ENCODE measurements at places on chromosomes 3 and 15. TPM values are rescaled to one million over a fixed set of nuclear protein-coding genes. Genes with fewer than 3 reads are reported as not detected.
A peak's percentile ranks its signal among the peaks of the same experiment; 100 is the strongest.

The CLSTN2 gene
- total RNA-seq = 1.1 TPM

The SH2D7 gene
- not detected for total RNA-seq

The ISL2 gene
- total RNA-seq = 0.17 TPM

The GOLGA8T gene
- total RNA-seq = not detected

The IL16 gene
- total RNA-seq = 22.0 TPM

The TAGLN3 gene
- total RNA-seq = not detected

- no peaks in the 10 kb centered on the region for H3K4me1 ChIP-seq
- H3K36me3 ChIP-seq = no peaks in the 10 kb centered on the region
- no peaks in the 10 kb centered on the region for H3K27me3 ChIP-seq
- no peak overlapping the region for H3K27ac ChIP-seq
- no peak overlapping the region for H3K4me3 ChIP-seq
These were observed 28.1 kb upstream of the REC114 start for GRCh38 chr15:73414876-73415275.

DNA sequence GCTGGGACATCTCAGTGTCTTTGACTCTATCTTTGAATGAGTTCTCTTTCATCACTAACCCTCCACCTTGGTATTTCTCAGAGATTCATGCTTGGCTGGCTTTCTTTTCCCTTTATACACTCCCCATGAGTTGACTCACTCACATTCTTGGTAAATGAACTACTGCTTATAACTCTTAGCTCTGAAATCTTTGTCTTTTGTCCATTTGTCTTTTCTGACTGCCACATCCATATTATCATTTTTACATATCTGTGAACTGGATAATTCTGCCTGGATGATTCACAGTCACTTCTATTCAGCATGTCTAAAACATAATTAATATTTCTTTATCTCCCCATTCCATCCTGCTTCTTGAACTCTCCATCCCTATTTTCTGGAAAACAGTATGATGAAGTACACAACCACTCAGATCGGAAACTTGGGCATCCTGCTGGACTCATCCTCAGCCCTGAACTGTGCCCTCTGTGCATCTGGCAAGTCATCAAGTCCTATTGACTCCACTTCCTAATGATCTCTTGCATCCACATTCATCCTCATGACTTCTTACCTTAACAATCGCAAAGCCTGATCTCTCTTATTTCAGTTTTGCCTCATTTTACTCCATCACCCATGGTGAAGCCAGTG lies 66.9 kb downstream of the KCNAB1 start:
- H3K4me1 ChIP-seq = no peaks in the 10 kb centered on the region
- H3K4me3 ChIP-seq = no peak overlapping the region
- no peaks in the 10 kb centered on the region for H3K36me3 ChIP-seq
- no peaks in the 10 kb centered on the region for H3K27me3 ChIP-seq
- no peak overlapping the region for H3K27ac ChIP-seq

DNA sequence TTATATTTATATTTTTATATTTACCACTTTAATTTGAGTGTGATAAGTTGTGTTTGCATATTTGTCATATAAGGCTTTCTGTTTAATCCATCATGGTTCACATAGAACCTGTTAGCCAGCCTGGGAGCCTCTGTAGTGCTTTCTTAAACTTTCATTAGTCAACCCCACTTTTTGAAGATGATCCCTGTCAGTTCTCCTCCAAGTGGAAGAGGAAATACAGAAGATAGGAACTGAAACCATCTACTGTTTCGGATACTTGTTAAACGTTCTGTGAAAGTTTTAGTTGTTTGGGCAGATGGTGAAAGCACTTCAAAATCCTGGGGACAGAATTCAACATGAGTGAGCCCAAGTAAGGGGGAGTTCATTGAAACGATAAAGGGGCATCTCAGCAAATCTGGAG lies 4.6 kb upstream of the SAMMSON start:
- H3K27me3 ChIP-seq = no peaks in the 10 kb centered on the region
- H3K27ac ChIP-seq = no peak overlapping the region
- no peaks in the 10 kb centered on the region for H3K36me3 ChIP-seq

DNA sequence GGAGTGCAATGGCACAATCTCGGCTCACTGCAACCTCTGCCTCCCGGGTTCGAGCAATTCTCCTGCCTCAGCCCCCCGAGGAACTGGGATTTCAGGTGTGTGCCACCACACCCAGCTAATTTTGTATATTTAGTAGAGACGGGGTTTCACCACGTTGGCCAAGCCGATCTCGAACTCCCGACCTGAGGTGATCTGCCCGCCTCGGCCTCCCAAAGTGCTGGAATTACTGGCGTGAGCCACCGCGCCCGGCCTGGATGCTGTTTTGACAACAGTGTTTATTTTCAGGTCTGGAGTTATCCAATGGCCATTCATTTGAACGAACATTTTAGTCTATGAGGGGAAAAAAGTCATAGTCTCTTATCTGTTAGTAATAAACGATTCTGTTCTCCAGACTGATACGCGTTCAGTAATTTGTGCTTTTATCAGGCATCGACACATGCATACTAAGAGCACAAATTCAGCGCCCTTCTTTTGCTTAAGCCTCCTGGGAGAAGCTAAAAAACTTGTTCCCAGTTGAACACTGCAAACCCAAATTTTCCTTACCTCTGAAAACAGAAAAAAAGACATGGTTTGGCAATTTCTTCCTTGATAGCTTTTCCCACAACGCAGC lies 1.3 kb downstream of the B3GALNT1 start:
- peaks cover 12% of the 10 kb centered on the region for H3K27me3 ChIP-seq
- peak overlapping the region; percentile 70 for H3K27ac ChIP-seq
- peaks cover 13% of the 10 kb centered on the region for H3K4me1 ChIP-seq
- H3K36me3 ChIP-seq = no peaks in the 10 kb centered on the region
- peak overlapping the region; percentile 73 for H3K4me3 ChIP-seq

DNA sequence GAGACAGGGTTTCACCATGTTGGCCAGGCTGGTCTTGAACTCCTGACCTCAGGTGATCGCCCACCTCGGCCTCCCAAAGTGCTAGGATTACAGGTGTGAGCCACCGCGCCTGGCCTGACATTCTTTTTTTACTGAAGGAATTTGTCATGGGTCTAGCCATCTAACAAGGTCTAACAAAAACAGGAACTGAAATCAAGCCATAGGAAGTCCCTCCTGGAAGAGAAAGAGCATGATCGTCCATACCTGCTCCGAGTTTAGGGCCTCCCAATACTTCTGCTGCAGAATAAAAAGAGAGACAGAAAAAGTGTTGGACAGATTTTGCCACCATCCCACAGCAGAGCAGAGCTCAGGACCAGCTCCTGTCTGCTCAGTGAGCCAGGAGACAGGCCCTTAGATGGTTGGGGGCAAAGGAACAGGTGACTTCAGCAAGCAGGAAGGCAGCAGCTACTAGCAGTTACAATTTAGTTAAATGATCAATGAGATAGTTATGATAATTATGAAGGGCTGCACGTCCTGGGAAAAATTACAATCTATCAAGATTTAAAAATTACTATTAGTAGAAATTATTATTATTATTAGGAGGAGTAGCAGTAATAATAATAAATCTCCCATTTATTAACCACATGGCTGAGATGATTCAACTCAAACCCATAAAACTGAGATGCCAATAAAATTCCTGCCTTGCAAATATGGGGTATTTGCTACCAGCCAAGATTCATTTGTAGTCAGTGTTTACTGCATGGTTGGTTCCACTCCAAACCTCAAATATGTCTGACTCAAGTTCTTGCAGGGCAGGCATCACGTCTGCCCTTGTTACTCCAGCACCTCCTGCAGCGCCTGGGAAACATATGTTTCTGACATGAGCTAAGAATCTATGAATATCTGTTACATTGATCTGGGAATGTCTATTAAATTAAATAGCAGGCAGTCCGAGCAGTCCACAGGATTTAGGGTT lies 40.1 kb downstream of the TMEM44 start:
- no peak overlapping the region for H3K27ac ChIP-seq
- DNase-seq = no peak
- H3K36me3 ChIP-seq = no peaks in the 10 kb centered on the region

GRCh38 chr3:127445581-127446343 lies 144.8 kb downstream of the TPRA1 start:
- H3K4me3 ChIP-seq = no peak overlapping the region
- H3K27me3 ChIP-seq = no peaks in the 10 kb centered on the region
- no peaks in the 10 kb centered on the region for H3K36me3 ChIP-seq
- H3K4me1 ChIP-seq = no peaks in the 10 kb centered on the region

GRCh38 chr3:112744825-112745566 lies 101.7 kb downstream of the CD200R1L start:
- H3K36me3 ChIP-seq = no peaks in the 10 kb centered on the region
- H3K4me1 ChIP-seq = peaks cover 7% of the 10 kb centered on the region
- no peak overlapping the region for H3K27ac ChIP-seq
- H3K27me3 ChIP-seq = no peaks in the 10 kb centered on the region

DNA sequence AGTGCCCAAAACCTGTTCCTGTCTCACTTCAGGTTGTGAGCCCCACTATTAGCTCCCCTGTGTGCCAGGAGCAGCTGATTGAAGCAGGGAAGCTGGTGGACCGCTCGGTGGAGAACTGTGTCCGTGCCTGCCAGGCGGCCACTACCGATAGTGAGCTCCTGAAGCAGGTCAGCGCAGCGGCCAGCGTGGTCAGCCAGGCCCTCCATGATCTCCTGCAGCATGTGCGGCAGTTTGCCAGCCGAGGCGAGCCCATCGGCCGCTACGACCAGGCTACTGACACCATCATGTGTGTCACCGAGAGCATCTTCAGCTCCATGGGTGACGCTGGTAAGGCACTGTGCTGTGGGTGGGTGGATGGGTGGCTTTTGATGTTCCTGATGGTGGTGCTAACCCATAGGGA lies 334.1 kb upstream of the TPM1 start:
- no peaks in the 10 kb centered on the region for H3K4me1 ChIP-seq
- H3K27me3 ChIP-seq = no peaks in the 10 kb centered on the region
- peak; percentile 76 for DNase-seq
- H3K36me3 ChIP-seq = no peaks in the 10 kb centered on the region
- no peak overlapping the region for H3K4me3 ChIP-seq

GRCh38 chr3:195135917-195136316 lies 135.0 kb downstream of the XXYLT1 start:
- no peak overlapping the region for H3K27ac ChIP-seq
- H3K4me1 ChIP-seq = no peaks in the 10 kb centered on the region
- H3K27me3 ChIP-seq = no peaks in the 10 kb centered on the region
- no peak overlapping the region for H3K4me3 ChIP-seq

DNA sequence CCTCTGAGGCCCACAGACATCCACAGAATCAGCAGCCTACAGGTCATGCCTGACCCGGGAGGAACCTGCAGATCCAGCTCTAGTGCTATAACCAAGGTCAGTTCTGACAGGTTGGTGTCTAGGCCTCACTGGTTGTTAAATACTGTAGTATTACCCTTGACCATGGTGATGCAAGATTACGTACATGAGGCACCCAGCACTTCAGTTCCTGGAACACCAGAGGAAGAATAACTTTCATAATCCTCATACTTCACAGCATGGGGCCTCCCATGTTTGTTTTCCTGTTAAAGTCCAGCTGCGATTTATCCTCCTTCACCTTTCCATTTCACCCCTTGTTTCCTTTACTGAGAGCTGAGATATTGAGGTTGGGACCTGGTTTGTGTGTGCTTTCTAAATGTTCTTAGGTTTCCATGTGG lies 34.4 kb upstream of the GLCE start:
- no peaks in the 10 kb centered on the region for H3K27me3 ChIP-seq
- no peak overlapping the region for H3K4me3 ChIP-seq
- peak overlapping the region; percentile 73 for H3K27ac ChIP-seq
- DNase-seq = peak; percentile 46
- no peaks in the 10 kb centered on the region for H3K36me3 ChIP-seq

GRCh38 chr3:76097589-76097969 lies 312.2 kb upstream of the ZNF717 start:
- no peak overlapping the region for H3K27ac ChIP-seq
- H3K36me3 ChIP-seq = no peaks in the 10 kb centered on the region
- H3K4me1 ChIP-seq = no peaks in the 10 kb centered on the region
- no peak for DNase-seq

GRCh38 chr3:185152410-185153170 lies at the start of gene C3orf70:
C3orf70 (minus strand) TSS chr3:185153060; CDS start chr3:185152823, 237 bp downstream.
- H3K4me3 ChIP-seq = peak within 1 kb of the TSS; percentile 45
- H3K4me1 ChIP-seq = peaks cover 4% of the 10 kb centered on the region
- H3K27ac ChIP-seq = peak within 1 kb of the TSS; percentile 26
- H3K27me3 ChIP-seq = peaks cover 94% of the 10 kb centered on the region
- no peaks in the 10 kb centered on the region for H3K36me3 ChIP-seq

DNA sequence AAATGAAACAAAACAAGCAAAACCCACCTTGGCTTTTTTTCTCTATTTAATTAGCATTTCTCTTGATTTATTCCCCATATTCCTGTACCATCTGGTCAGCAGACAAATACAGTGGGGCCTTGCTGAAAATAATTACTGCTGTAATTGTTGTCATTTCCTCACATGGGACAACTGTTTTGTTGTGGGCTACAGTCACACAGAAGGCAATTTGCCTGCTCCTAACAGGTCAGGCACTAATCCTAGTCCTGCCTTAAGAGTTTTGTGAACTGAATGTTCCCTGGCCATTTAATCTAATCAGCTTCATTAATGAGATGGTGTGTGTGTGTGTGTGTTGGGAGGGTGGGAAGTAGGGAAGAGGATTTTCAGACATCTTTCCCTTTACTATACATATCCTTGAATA lies 11.6 kb downstream of the TRPC1 start:
- H3K27me3 ChIP-seq = no peaks in the 10 kb centered on the region
- H3K27ac ChIP-seq = no peak overlapping the region
- no peaks in the 10 kb centered on the region for H3K36me3 ChIP-seq
- no peak for DNase-seq
- H3K4me1 ChIP-seq = no peaks in the 10 kb centered on the region

DNA sequence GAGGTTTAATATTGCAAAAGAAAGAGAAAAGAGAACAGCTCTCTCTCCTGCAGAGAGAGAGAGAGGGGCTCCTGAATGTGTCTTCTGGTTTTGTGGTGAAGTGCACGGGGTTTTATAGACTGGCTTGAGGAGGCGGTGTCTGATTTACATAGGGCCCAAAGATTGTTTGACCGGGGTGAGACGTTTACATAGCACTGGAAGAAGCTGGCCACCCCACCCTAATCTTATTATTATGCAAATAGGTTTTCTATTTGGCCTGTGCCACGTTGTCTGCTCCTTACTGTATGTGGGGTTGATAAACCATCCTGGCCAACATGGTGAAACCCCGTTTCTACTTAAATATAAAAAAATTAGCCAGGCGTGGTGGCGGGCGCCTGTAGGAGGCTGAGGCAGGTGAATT lies 268.6 kb downstream of the SV2B start:
- no peaks in the 10 kb centered on the region for H3K4me1 ChIP-seq
- no peak overlapping the region for H3K27ac ChIP-seq
- H3K27me3 ChIP-seq = no peaks in the 10 kb centered on the region
- no peaks in the 10 kb centered on the region for H3K36me3 ChIP-seq
